ENCODE measurements at places on chromosomes 7 and 10. TPM values are rescaled to one million over a fixed set of nuclear protein-coding genes. Genes with fewer than 3 reads are reported as not detected.
A peak's percentile ranks its signal among the peaks of the same experiment; 100 is the strongest.

- no peak for DNase-seq
- H3K36me3 ChIP-seq, result no peaks in the 10 kb centered on the region
- H3K4me3 ChIP-seq, result no peak overlapping the region
- H3K27ac ChIP-seq, result no peak overlapping the region
- H3K27me3 ChIP-seq, result no peaks in the 10 kb centered on the region
Observed at GRCh38 chr7:142860968-142861367, 6.1 kb downstream of the EPHB6 start.

The FIS1 gene
- 157 TPM for total RNA-seq

The FKBP6 gene
- not detected for total RNA-seq

The COA1 gene
- total RNA-seq, result 59.4 TPM

- no peak overlapping the region for H3K27ac ChIP-seq
- no peaks in the 10 kb centered on the region for H3K27me3 ChIP-seq
- peaks cover 13% of the 10 kb centered on the region for H3K4me1 ChIP-seq
- H3K4me3 ChIP-seq, result no peak overlapping the region
Observed at GRCh38 chr7:110373416-110373815, 717.5 kb upstream of the LRRN3 start.

GRCh38 chr10:72466018-72466417 is 111.3 kb upstream of the DNAJB12 start:
- no peaks in the 10 kb centered on the region for H3K27me3 ChIP-seq
- H3K36me3 ChIP-seq, result no peaks in the 10 kb centered on the region
- no peak overlapping the region for H3K4me3 ChIP-seq
- DNase-seq, result no peak

- no peak for DNase-seq
- no peak overlapping the region for H3K4me3 ChIP-seq
- no peaks in the 10 kb centered on the region for H3K27me3 ChIP-seq
- H3K4me1 ChIP-seq, result no peaks in the 10 kb centered on the region
- H3K27ac ChIP-seq, result no peak overlapping the region
Observed at GRCh38 chr7:156158693-156159092, 346.4 kb upstream of the SHH start.

GRCh38 chr10:77101341-77101740 is 536.3 kb downstream of the KCNMA1 start:
- no peak overlapping the region for H3K4me3 ChIP-seq
- H3K27ac ChIP-seq, result no peak overlapping the region
- DNase-seq, result no peak
- no peaks in the 10 kb centered on the region for H3K4me1 ChIP-seq
- no peaks in the 10 kb centered on the region for H3K27me3 ChIP-seq

The ADCY1 gene
- 11.6 TPM for total RNA-seq

GRCh38 chr7:110875346-110875745 is 215.6 kb upstream of the LRRN3 start:
- H3K4me3 ChIP-seq, result no peak overlapping the region
- no peaks in the 10 kb centered on the region for H3K36me3 ChIP-seq
- DNase-seq, result no peak
- H3K27me3 ChIP-seq, result no peaks in the 10 kb centered on the region

The TRIM50 gene
- not detected for total RNA-seq

The ACTR3C gene
- 17.9 TPM for total RNA-seq

- DNase-seq, result no peak
- no peak overlapping the region for H3K4me3 ChIP-seq
- no peaks in the 10 kb centered on the region for H3K36me3 ChIP-seq
- H3K27me3 ChIP-seq, result no peaks in the 10 kb centered on the region
Observed at GRCh38 chr10:78900715-78901430, 167.9 kb upstream of the ZMIZ1 start.

DNA sequence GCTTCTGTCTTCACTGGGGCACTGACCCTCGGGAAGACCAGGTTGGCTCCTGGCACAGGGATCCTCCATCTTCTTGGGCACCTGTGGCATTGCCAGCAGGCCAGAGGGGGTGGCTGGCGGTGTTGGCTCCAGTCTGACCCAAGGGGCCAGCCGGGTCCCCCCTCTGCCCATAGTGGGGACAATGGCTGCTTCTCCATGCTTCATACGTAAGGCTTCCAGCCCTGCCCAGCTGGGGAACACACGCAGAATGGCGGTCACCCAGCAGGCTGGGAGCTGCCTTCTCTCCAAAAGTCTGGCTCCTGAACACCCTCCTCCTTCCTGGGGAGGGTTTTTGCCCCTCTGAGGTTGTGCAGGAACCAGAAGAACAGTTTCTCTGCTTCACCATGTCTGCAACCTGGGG is 106.8 kb downstream of the NEURL1 start:
- no peak overlapping the region for H3K4me3 ChIP-seq
- H3K27ac ChIP-seq, result no peak overlapping the region
- no peaks in the 10 kb centered on the region for H3K4me1 ChIP-seq
- no peaks in the 10 kb centered on the region for H3K36me3 ChIP-seq
- no peaks in the 10 kb centered on the region for H3K27me3 ChIP-seq

DNA sequence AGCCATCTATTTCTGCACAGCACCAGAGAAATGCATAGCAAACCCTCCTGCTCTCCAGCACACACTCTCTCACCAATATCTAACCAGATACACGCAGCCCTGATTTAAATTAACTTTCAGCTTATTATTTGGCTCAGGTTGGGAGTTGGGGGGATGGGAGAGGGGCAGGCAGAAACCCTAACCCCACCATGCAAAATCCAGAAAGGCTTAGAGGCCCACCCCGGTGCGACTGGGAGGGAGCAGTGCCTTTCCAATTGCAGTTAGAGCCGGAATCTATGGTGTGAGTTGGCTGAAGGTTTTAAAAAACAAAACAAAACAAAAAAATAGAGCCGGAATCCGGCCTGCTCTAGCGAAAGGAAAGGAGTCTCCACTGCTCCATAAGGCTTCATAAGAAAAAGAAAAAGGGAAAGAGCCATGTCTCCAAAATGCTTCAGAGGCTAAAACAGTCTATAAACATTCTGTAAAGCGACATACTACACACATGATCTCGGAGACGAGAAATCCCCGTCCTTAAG is 2.9 kb downstream of the IGF2BP3 start:
- H3K4me1 ChIP-seq, result peaks cover 18% of the 10 kb centered on the region
- H3K4me3 ChIP-seq, result no peak overlapping the region
- H3K27me3 ChIP-seq, result peaks cover 62% of the 10 kb centered on the region
- no peaks in the 10 kb centered on the region for H3K36me3 ChIP-seq

GRCh38 chr10:69657866-69658265 is 27.8 kb downstream of the FAM241B start:
- no peaks in the 10 kb centered on the region for H3K36me3 ChIP-seq
- no peak for DNase-seq
- H3K4me1 ChIP-seq, result peaks cover 18% of the 10 kb centered on the region
- H3K27ac ChIP-seq, result no peak overlapping the region

The CHRM2 gene
- not detected for total RNA-seq

GRCh38 chr7:108402865-108403264 is 53.4 kb downstream of the NRCAM start:
- H3K27ac ChIP-seq, result no peak overlapping the region
- peaks cover 30% of the 10 kb centered on the region for H3K4me1 ChIP-seq
- no peak overlapping the region for H3K4me3 ChIP-seq
- no peaks in the 10 kb centered on the region for H3K36me3 ChIP-seq

GRCh38 chr10:128881086-128881485 is 586.0 kb upstream of the MGMT start:
- no peak overlapping the region for H3K27ac ChIP-seq
- H3K4me1 ChIP-seq, result no peaks in the 10 kb centered on the region
- DNase-seq, result no peak
- H3K4me3 ChIP-seq, result no peak overlapping the region

DNA sequence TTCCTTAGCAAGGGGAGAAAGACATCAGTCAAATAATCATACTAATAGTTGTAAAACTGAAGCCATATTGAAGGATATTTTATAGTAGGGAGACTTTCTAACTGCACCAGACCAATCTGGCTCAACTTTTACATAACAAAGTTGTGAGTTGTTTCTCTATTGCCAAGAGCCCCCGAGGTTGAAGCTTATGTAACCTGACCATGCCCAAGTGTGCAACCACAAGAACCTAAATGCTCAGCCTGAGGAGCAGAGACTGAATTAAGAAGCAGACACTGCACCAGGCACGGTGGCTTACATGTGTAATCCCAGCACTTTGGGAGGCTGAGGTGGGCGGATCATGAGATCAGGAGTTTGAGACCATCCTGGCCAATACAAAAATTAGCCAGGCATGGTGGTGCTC is 77.3 kb upstream of the ARMC3 start:
- no peaks in the 10 kb centered on the region for H3K27me3 ChIP-seq
- no peaks in the 10 kb centered on the region for H3K36me3 ChIP-seq
- no peak overlapping the region for H3K27ac ChIP-seq
- H3K4me1 ChIP-seq, result no peaks in the 10 kb centered on the region
- DNase-seq, result no peak

- peaks cover 41% of the 10 kb centered on the region for H3K4me1 ChIP-seq
- H3K27ac ChIP-seq, result peak overlapping the region; percentile 96
- DNase-seq, result no peak
- H3K36me3 ChIP-seq, result no peaks in the 10 kb centered on the region
- peak overlapping the region; percentile 90 for H3K4me3 ChIP-seq
- no peaks in the 10 kb centered on the region for H3K27me3 ChIP-seq
Observed at GRCh38 chr10:44958196-44958897, 1.3 kb upstream of the RASSF4 start.

- H3K27me3 ChIP-seq, result no peaks in the 10 kb centered on the region
- H3K4me1 ChIP-seq, result peaks cover 6% of the 10 kb centered on the region
- H3K27ac ChIP-seq, result no peak overlapping the region
- H3K4me3 ChIP-seq, result no peak overlapping the region
- no peak for DNase-seq
Observed at GRCh38 chr10:34161777-34162370, 653.2 kb downstream of the PARD3 start.

DNA sequence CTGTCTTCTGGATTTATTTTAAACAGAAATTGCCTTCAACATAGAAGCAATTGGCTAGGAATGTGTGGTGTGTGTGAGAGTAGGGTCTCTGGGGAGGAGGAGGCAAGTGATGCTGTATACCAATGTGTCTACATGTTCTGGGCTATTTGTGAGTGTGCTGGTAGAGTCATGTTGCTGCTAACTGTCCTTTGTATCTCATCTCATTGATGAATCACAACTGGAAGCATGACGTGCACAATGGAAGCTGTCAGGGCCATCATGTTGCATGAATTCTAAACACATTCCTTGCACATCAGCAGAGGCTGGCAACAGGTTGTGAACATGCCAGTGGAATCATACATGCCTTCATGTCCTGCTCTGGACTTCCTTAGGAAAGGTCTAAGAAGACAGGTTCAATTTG is 199.7 kb downstream of the BMPER start:
- H3K4me3 ChIP-seq, result no peak overlapping the region
- no peaks in the 10 kb centered on the region for H3K36me3 ChIP-seq
- H3K4me1 ChIP-seq, result no peaks in the 10 kb centered on the region
- no peak for DNase-seq

DNA sequence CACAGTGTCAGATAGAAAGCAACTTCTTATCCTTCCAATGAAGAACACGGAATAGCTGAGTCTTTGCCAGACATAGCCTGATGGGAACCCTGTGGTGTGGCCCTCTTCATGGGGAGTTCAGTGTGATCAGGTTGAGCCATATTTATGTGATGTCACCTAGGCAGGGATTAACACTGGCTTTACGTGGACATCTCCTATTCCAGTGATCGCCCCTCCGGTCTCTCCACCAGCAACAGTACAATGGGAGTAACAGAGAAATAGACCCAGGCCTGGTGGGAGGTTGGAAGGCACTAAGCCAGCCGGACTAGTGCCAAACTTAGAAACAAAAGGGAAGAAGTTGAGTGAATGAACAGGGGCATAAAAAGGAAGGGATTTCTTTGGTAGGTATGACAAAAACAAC is 358.1 kb downstream of the PRPF18 start:
- no peak overlapping the region for H3K4me3 ChIP-seq
- H3K27me3 ChIP-seq, result no peaks in the 10 kb centered on the region
- no peaks in the 10 kb centered on the region for H3K4me1 ChIP-seq
- H3K36me3 ChIP-seq, result no peaks in the 10 kb centered on the region
- no peak for DNase-seq

GRCh38 chr10:112298581-112298980 is 15.4 kb downstream of the TECTB start:
- peak overlapping the region; percentile 97 for H3K27ac ChIP-seq
- H3K36me3 ChIP-seq, result no peaks in the 10 kb centered on the region
- peak; percentile 88 for DNase-seq
- H3K27me3 ChIP-seq, result no peaks in the 10 kb centered on the region

The ADAM12 gene
- total RNA-seq, result 0.92 TPM

DNA sequence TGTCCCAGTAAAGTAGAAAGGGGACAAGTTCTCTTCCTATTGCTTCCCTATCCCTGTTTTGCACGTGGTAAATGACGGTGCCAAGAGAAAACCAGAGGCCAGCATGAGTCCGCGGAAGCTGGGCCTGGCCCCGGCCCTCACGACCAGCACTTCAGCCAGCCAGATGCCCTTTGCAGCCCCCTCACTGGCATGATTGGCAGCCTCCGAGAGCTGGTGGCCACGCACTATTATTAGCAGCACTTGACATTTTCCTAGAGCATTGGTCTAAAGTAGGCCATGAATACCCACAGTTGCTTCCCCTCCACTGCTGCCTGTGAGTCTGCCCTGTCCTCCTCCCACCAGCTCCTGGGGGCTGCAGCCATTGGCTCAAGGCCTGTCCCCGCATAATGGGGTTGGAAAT is 369.1 kb downstream of the PLXNA4 start:
- H3K4me3 ChIP-seq, result no peak overlapping the region
- H3K27me3 ChIP-seq, result no peaks in the 10 kb centered on the region
- H3K4me1 ChIP-seq, result peaks cover 5% of the 10 kb centered on the region
- DNase-seq, result no peak

The LRRC61 gene
- 46.1 TPM for total RNA-seq

DNA sequence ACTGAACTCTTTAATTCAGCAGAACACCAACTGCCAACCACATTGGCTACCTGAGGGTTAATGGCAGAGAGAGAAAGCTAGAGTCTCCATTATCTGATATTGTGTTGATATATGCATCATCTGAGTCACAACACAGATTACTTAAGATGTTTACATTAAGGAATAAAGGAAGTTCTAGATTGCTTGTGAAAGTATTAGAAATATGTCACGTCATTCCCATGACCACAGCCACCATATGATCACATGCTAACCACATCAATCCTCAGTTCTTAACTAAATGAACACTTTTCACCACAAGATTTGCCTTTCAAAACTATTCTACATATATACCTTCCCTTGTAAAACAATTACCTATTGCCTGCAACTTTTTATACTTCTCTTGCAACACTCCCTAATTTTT is 337.9 kb downstream of the FGFR2 start:
- peaks cover 4% of the 10 kb centered on the region for H3K4me1 ChIP-seq
- no peaks in the 10 kb centered on the region for H3K36me3 ChIP-seq

GRCh38 chr10:78925800-78926319 is 142.9 kb upstream of the ZMIZ1 start:
- no peak overlapping the region for H3K4me3 ChIP-seq
- H3K36me3 ChIP-seq, result no peaks in the 10 kb centered on the region
- DNase-seq, result no peak
- no peak overlapping the region for H3K27ac ChIP-seq
- H3K4me1 ChIP-seq, result no peaks in the 10 kb centered on the region
- no peaks in the 10 kb centered on the region for H3K27me3 ChIP-seq

The MAPK8 gene
- 77.7 TPM for total RNA-seq

GRCh38 chr10:44647877-44648542 is 263.1 kb upstream of the CXCL12 start:
- H3K27ac ChIP-seq, result no peak overlapping the region
- H3K36me3 ChIP-seq, result no peaks in the 10 kb centered on the region
- DNase-seq, result peak; percentile 9

- DNase-seq, result no peak
- H3K27ac ChIP-seq, result no peak overlapping the region
- no peaks in the 10 kb centered on the region for H3K27me3 ChIP-seq
- H3K4me3 ChIP-seq, result no peak overlapping the region
- no peaks in the 10 kb centered on the region for H3K4me1 ChIP-seq
Observed at GRCh38 chr7:82397879-82398524, 45.6 kb downstream of the CACNA2D1 start.
